ENCODE measurements at places on chromosomes 1 and 21.

DNA sequence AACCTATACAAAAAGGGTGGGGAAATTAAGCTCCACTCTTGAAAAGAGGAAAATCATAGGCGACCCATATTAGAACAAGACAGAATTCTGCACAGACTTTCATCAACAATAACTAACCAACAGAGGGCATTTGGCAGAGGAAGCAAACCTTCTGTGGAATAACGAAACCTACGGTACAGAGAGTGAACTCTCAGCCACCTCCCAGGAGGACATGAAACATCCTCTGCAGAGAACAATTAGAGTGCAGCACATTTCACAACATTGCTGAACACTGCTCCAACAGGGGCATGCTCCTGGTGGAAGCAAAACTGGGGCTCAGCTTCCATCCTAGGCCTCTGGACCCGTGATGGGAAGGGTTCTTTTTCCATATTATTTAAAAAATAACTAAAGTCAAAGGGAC, 110.9 kb downstream of the KCNJ15 start:
- no peak for DNase-seq

DNA sequence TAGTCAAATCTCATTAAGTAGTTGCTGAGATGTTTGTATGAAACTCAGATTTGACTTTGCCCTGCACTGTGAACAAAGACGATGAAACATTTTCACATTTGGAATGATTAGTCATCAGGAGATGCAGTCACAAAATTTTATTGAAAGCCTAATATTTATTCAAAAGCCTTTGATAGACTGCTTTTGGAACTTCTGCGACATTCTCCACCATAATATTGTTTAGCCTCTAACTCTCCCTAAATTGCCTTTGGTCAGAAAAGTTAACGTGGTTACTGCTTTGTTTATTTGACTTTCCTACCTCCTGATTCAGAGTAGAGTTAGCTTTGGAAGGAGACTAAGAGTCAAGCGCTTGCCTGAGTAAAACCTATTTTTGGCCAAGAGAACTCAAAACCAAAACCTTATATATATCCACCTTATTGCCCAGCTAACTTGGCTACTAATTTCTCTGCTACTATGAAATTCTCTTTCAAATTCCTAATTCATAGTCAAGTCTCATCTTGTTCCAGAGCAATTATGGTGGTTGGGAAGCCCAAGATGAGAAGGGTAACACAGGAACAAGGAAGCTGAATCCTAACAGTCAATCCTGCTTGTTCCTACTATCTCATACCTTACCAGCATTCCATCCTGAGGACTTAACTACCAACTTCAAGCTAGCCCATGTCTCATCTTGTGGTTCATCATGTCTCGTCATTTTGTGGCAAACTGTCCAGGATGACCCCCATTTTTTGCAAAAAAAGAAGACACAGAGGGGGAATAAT, 429.6 kb downstream of the USP25 start:
- DNase-seq, result no peak

DNA sequence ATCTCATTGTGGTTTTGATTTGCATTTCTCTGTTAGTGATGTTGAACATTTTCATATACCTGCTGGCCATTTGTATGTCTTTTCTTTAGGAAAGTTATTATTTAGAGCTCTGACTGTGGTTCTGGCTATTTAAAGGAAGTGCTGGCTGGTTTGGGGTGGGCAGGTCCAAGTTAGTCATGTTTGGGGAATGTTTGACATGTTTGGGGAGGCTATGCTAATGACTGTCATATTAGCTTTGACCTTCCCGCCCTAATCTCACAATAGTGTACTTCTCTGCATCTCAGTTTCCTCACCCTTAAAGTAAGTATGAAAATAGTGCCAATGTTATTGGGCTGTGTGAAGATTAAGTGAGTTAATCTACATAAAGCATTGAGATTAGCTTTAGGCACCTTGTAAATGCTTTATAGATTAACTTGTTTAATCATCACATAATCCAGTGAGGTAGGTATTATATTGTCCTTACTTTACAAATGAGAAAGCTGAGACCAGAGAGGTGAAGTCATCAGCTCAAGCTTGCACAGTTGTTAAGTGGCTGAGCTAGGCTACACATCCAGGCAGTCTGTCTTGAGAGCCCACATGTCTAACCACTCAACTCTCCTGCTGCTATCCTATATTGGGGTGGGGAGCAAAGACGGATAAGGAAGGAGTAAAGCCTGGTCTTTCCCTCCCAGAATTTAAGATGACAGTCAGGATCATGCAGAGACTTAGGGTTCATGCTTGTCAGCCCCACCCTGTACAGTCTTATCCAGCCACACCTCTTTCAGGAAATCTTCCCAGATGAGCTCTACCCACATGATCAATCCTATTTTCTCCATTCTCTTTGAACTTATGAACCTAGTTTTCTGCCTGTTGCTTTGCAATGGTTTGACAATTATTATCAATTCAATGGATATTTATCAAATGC, 22.8 kb upstream of the CRNN start:
- no peak for DNase-seq

- DNase-seq, result no peak
Measured at GRCh38 chr1:28066393-28067154, 21.8 kb downstream of the EYA3 start.

DNA sequence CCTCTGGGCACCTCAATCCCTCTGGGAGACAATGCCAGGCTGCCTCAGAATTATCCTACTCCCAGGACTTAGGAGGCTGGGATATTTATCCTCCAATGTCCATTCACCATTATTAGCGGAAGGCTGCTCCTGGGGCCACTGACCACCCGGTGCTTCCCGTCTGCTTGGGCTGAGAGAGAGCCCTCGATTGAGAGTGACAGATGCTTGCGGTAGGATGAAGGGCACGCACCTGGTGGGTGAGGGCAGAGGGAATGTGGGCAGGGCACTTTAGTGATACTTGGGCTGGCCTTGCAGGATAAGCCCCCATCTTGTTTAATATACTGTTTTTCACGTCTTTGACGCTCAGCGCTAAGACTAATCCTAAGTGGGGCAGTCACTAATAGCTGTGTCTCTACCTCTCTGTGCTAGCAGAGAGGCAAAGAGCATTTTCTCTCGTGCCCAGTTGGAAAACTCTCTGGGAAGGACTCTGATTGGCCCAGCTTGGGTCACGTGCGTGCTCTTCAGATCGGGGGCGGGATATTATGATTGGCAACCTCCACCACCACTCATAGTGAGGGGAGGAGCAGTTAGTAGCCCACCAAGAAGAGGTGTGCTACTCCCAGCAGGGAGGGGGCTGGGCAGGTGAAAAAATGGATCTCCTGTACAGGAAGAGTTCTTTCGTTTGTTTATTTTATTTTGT, 10.6 kb upstream of the PARS2 start:
- no peak for DNase-seq

- no peak for DNase-seq
Measured at GRCh38 chr1:161948435-161948834, 75.2 kb downstream of the OLFML2B start.

DNA sequence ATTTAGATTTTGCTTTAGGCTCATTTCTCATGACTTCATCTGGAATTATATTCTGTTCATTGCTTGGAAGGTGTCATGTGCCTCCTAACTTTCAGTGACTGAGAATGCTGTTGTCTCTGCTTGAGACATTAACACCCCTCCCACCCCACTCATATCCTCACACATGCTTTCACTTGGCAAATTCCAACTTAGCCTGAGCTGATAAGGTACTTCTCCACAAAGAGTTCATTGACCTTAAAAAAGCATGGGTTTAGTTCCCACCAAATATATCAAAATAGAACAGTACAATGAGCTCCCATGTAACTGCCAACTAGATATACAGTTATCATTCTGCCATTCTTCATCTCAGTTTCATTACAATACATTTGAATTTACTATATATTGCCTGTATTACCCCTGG, 576.5 kb upstream of the ADGRL2 start:
- DNase-seq, result no peak

DNA sequence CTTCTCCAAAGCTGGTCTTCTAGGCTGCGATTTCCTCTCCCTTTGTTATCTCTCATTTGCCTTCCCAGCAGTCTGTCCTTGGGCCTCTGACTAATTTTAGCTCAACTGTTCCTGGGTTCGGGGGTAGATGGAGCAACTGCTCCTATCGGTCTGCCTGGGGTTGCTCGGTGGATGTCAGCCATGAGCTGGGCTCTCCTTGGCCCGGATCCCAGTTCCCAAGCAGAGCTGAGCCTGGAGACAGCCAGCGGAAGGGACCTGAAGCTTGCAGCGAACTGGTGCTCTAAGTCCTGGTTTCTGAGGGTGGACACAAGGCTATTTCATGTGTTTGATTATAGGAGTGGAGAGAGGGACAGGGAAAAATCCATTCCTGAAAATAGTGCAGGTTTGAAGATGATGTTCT, 423.0 kb downstream of the RPS6KC1 start:
- no peak for DNase-seq

GRCh38 chr1:167695147-167695546, 26.6 kb upstream of the MPZL1 start:
- no peak for DNase-seq

GRCh38 chr1:111587509-111588174, 31.9 kb upstream of the RAP1A start:
- no peak for DNase-seq

GRCh38 chr1:231576804-231577718, 48.6 kb downstream of the TSNAX start:
- DNase-seq, result no peak

- no peak for DNase-seq
Measured at GRCh38 chr21:41765420-41765821, 1.4 kb downstream of the RIPK4 start.

- peak; percentile 5 for DNase-seq
Measured at GRCh38 chr1:119815361-119815760, 4.1 kb upstream of the REG4 start.

GRCh38 chr1:220877377-220878095, 1.7 kb upstream of the HLX start:
- DNase-seq, result no peak

GRCh38 chr1:116916002-116916401, 6.3 kb downstream of the PTGFRN start:
- DNase-seq, result no peak

DNA sequence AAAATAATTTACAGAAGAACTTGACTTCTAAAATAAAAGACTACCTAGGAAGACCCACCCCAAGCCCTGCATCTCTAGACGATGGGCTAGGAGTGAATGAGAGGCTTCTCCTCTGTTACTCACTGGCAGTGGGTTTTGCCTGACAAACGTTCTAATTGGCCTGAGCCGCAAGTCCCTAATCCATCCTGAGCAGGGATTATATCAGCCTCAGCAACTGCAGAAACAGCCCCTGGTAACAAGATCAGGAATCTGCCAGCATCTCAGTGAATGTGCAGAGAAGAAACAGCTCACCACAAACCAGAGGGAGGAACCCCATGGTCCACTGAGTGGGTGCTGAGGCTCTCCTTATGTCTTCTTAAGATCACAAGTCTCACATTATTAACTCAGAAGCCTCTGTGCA, 240.6 kb downstream of the BRINP2 start:
- DNase-seq, result no peak

GRCh38 chr1:221809091-221810029, 67.5 kb upstream of the DUSP10 start:
- DNase-seq, result no peak

- DNase-seq, result no peak
Measured at GRCh38 chr1:170145770-170146676, at the start of gene NTMT2. Gene NTMT2 (plus strand): TSS chr1:170145959. CDS start chr1:170146108, 149 bp downstream.

GRCh38 chr1:190179817-190180216, 297.8 kb downstream of the BRINP3 start:
- no peak for DNase-seq

- no peak for DNase-seq
Measured at GRCh38 chr1:155471891-155472290, 90.7 kb downstream of the ASH1L start.

GRCh38 chr1:67818725-67819301, 14.5 kb downstream of the GNG12 start:
- DNase-seq, result no peak

- no peak for DNase-seq
Measured at GRCh38 chr1:182054698-182055326, 6.7 kb downstream of the ZNF648 start.

DNA sequence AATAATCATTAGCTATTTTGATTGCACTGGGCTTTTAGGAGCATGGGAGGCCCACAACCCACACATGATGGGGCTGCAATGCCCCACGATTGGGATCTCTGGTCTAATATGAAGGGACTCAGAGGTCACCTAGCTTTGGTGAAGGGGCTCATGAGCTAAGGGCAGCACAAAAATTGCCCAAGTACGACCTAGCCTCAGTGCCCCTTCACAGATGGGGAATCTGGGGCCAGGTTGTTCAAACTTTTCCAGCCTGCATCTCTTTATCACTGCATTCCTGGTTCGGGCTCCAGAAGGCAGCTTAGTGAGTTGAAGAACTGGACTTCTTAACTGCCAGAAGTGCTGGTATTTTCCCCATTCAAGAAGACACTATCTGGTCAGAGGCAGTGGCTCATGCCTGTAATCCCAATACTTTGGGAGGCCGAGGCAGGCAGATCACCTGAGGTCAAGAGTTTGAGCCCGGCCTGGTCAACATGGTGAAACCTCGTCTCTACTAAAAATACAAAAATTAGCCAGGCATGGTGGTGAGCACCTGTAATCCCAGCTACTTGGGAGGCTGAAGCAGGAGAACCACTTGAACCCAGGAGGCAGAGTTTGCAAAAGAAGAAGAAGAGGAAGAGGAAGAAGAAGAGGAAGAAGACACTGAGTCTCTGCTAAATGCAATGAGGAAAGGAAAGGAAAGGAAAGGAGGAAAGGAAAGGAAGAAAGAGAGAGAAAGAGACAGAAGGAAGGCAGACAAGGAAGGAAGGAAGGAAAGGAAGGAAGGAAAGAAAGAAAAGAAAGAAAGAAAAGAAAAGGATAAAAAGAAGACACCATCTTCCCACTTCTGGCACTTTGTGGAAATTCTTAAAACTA, 258.5 kb upstream of the IRF2BP2 start:
- no peak for DNase-seq

DNA sequence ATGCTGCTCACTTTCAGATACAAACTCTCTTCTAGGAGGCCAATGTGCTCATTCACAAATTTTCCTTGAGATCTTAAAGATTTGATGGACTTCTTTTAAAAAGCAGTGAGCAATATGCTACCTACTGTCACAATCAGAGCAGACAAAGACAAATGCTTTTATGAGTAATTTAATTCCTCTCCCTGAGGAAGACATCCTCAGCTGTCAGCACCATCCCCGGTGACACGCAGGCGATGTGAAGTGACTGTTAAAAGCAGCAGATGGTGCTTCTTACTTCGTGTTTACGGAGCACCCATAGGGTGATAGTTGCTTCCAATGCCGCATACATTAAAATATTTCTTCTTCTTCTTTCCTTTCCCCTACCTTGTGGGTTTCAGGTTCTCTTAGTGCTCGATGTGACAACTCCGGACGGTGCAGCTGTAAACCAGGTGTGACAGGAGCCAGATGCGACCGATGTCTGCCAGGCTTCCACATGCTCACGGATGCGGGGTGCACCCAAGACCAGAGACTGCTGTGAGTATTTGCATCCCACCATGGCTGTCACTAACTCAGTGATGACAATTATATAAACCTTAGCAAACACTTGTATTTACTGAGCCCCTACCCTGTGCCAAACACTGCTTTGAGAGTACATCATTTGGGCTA, 29.1 kb downstream of the LAMC2 start:
- DNase-seq, result no peak

- DNase-seq, result no peak
Measured at GRCh38 chr1:33575324-33575879, 103.0 kb downstream of the ZSCAN20 start.

- no peak for DNase-seq
Measured at GRCh38 chr1:233704170-233704897, 90.4 kb downstream of the KCNK1 start.

- no peak for DNase-seq
Measured at GRCh38 chr1:158564608-158565007, 5.8 kb downstream of the OR6P1 start.

GRCh38 chr1:167922611-167923074, 8.7 kb upstream of the ADCY10 start:
- DNase-seq, result no peak

Measured in GM04503 (cell line).